ENCODE measurements at places on chromosomes 2 and 18.
A peak's percentile ranks its signal among the peaks of the same experiment; 100 is the strongest.

GRCh38 chr2:159976527-159977160, 85.8 kb downstream of the PLA2R1 start:
- DNase-seq = no peak

GRCh38 chr18:26208977-26209376, 17.3 kb upstream of the TAF4B start:
- peak; percentile 67 for DNase-seq

GRCh38 chr2:112622528-112622849, 23.2 kb upstream of the SLC20A1 start:
- DNase-seq = peak; percentile 71

GRCh38 chr2:133589456-133589855, 21.2 kb upstream of the NCKAP5 start:
- no peak for DNase-seq

GRCh38 chr2:206075113-206075512, 10.9 kb downstream of the INO80D start:
- DNase-seq = peak; percentile 49

- no peak for DNase-seq
Measured at GRCh38 chr2:102544182-102544581, 71.2 kb downstream of the SLC9A4 start.

DNA sequence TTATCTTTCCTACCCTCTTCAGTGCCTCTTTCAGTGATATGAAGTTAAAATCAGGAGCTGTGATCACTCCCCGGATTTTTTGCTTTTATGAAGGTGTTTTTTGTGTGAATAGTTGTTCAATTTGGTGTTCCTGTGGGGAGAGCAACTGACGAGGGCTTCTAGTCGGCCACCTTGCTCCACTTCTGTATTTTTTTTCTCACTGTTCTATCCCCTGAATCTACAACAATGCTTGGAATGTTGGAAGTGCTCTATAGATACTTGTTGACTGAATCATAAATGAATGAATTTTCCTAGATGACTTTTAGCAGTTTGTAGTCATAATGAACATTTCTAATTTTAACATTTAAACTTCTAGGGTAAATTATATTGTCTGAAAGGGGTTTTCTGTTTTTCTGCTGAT, 247.3 kb downstream of the ZNF385B start:
- DNase-seq = no peak

- DNase-seq = no peak
Measured at GRCh38 chr2:96501471-96501874, 3.7 kb downstream of the NEURL3 start.

- DNase-seq = no peak
Measured at GRCh38 chr2:70648961-70649360, 95.3 kb upstream of the TGFA start.

- no peak for DNase-seq
Measured at GRCh38 chr2:27076323-27076722, 2.1 kb upstream of the EMILIN1 start.

GRCh38 chr2:118980022-118980421, 38.0 kb downstream of the MARCO start:
- DNase-seq = no peak

GRCh38 chr2:122412360-122412759, 656.9 kb downstream of the TSN start:
- no peak for DNase-seq

DNA sequence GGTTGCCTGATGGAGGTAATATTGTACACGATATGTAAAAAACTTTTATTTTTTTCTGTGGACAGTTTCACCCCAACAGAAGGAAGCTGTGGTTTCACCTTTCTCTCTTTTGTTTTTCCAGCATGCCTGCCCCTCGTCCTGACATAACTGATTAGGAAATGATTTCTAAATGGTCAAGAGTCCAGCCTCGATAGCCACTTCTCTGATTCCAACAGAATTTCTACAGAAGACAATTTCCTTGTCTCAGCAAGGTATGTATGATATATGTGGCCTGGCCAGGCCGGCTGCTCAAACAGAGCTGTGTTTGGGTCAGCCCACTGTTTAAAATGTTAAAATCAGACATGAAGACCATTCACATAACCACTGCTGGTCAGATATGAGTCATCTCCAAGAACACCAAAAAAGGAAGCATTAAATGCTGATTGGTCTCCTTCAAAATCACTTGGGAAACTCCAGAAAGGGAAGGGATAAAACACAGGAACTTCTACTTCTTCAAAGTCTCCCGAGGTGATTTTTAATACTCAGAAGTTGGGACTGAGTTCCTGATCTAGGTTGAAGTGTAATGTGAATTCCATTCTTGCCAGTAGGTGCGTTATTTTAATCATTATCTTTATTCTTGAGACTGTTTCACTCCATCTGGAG, 22.3 kb downstream of the ATP8B1 start:
- no peak for DNase-seq

GRCh38 chr2:38154395-38154794, 78.4 kb upstream of the CYP1B1 start:
- DNase-seq = no peak

GRCh38 chr18:48800876-48801727, 149.7 kb downstream of the SMAD7 start:
- DNase-seq = no peak

DNA sequence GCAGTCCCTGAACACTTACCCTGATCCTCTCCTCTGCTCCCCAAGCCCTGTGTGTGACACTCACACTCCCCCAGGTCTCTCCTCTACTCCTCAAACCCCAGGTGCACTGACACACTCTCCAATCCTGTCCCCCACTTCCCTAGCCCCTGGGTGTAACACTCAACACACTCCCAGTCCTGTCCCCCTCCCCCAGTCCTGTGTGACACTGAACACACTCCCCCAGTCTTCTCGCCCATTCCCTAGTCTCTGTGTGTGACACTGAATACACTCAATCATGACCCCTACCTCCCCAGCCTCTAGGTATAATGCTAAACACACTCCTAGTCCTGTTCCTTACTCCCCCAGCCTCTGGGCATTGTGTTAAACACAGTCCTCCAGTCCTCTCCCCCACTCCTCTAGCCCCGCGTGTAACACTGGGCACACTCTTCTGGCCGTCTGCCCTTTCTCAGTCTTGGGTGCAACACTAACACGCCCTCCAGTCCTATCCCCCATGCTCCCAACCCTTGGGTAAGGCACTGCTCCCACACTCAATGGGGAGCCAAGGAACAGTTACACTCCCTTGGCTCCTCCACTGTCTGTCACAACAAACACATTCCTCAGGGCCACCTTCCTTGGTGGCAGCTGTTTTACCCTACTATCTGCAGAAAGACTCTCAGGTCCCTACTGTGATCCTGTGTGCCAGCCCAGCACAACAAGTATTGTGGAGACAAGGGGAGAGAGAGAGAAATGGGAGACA, 82.5 kb upstream of the PKDCC start:
- DNase-seq = no peak
